Adrenal gland (tissue), 19 donors: ENCODE measurements at places on chromosomes 1 and 21. TPM values are rescaled to one million over a fixed set of nuclear protein-coding genes. Genes with fewer than 3 reads are reported as not detected.
A peak's percentile ranks its signal among the peaks of the same experiment; 100 is the strongest.

DNA sequence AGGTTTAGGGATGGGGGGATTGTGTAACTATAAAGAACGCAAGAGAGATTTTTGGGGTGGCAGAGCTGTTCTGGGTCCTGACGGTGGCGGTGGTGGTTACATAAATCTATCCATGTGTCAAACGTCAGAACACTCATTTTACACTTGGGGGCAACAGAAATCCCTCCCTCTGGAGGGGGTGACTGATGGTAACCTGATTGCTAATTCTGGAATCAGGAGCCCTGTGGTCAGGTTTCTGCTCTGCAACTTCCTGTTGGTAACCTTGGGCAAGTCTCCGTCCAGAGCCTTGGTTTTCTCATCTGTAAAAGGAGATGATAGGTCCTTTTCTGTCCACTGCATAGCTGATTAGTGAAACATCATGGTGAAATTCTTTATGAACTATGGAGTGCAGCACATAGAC is 40.9 kb downstream of the ALPL start:
- H3K4me3 ChIP-seq = no peak overlapping the region
- H3K27me3 ChIP-seq = no peaks in the 10 kb centered on the region
- no peak overlapping the region for H3K27ac ChIP-seq
- no peaks in the 10 kb centered on the region for H3K36me3 ChIP-seq
- peaks cover 36% of the 10 kb centered on the region for H3K4me1 ChIP-seq

- DNase-seq = no peak
- H3K36me3 ChIP-seq = no peaks in the 10 kb centered on the region
- no peaks in the 10 kb centered on the region for H3K4me1 ChIP-seq
These were observed 366.1 kb upstream of the DAB1 start for GRCh38 chr1:57789936-57790335.

DNA sequence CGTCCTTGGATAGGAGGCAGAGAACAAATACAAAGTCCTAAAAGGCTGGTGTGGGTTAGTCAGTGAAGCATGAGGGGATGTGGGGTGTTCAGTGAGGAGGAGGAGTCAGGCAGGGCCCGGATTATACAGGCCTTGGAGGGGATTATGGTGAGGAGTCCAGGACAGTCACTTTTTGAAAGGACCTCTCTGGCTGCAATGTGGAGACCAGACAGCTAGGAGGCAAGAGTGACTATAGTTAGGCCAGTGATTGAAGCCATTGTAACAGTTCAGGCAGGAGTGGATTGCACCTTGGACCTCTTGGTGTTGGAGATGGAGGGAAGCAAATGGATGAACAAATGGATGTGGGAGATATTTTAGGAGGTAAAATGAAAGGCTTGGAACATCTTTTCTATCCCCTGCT is 115.8 kb downstream of the C1orf94 start:
- H3K4me1 ChIP-seq = no peaks in the 10 kb centered on the region
- H3K27ac ChIP-seq = no peak overlapping the region
- H3K36me3 ChIP-seq = no peaks in the 10 kb centered on the region
- DNase-seq = no peak
- no peak overlapping the region for H3K4me3 ChIP-seq

DNA sequence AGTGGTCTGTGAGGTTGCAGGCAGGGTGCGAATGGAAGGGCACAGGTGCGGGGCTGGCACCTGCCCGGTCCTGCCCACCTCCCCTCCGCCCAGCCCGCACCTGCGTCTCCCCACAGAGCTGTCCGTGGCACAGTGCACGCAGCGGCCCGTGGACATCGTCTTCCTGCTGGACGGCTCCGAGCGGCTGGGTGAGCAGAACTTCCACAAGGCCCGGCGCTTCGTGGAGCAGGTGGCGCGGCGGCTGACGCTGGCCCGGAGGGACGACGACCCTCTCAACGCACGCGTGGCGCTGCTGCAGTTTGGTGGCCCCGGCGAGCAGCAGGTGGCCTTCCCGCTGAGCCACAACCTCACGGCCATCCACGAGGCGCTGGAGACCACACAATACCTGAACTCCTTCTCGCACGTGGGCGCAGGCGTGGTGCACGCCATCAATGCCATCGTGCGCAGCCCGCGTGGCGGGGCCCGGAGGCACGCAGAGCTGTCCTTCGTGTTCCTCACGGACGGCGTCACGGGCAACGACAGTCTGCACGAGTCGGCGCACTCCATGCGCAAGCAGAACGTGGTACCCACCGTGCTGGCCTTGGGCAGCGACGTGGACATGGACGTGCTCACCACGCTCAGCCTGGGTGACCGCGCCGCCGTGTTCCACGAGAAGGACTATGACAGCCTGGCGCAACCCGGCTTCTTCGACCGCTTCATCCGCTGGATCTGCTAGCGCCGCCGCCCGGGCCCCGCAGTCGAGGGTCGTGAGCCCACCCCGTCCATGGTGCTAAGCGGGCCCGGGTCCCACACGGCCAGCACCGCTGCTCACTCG is 23.3 kb downstream of the FTCD start:
- no peak overlapping the region for H3K27ac ChIP-seq
- no peak overlapping the region for H3K4me3 ChIP-seq
- no peaks in the 10 kb centered on the region for H3K27me3 ChIP-seq
- H3K4me1 ChIP-seq = no peaks in the 10 kb centered on the region

DNA sequence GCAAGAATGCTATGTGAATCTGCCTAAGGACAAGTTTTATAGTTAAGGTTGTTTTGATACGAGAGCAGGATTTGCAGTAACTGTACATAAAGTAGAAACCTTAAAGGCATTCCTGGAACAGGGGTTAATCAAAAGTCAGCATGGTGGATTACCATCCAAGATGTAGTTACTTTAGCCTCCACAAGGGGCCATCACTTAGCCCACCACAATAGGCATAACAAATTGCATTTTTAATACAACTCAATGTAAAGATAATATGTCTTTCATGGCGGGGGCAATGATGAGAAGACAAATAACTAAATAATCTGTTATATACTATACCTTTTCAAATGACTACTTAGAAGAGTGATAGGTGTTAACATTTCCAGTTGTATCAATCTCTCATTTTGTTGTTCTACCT is 611.2 kb upstream of the ADGRL4 start:
- DNase-seq = no peak
- H3K27ac ChIP-seq = no peak overlapping the region
- no peaks in the 10 kb centered on the region for H3K27me3 ChIP-seq
- no peaks in the 10 kb centered on the region for H3K4me1 ChIP-seq

GRCh38 chr1:68015369-68015768 is 35.1 kb downstream of the DIRAS3 start:
- H3K36me3 ChIP-seq = no peaks in the 10 kb centered on the region
- no peaks in the 10 kb centered on the region for H3K4me1 ChIP-seq
- no peak overlapping the region for H3K27ac ChIP-seq

DNA sequence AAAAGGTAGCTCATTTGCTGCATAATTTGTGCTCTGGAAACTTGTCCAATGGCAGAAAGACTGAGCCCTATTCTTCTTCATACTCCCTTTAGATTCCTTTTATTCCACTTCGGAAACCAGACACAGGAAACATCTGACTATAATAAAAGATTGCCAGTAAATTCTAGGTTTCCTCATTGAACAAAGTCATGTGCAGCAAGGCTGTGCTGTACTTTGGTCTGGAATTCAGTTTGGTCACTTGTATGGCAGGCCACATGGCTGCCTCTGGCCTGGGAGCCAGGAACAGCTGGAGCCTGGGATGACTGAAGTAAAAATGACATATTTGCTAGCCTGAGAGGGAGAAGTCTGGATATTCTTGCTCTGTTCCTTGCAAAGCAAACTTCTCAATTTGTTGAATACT is 79.6 kb downstream of the ST3GAL3 start:
- H3K4me3 ChIP-seq = no peak overlapping the region
- no peaks in the 10 kb centered on the region for H3K36me3 ChIP-seq
- H3K27ac ChIP-seq = no peak overlapping the region
- H3K4me1 ChIP-seq = peaks cover 15% of the 10 kb centered on the region
- no peaks in the 10 kb centered on the region for H3K27me3 ChIP-seq

GRCh38 chr1:44040418-44040817 is 9.2 kb upstream of the SLC6A9 start:
- H3K36me3 ChIP-seq = no peaks in the 10 kb centered on the region
- H3K27me3 ChIP-seq = no peaks in the 10 kb centered on the region
- H3K4me3 ChIP-seq = no peak overlapping the region
- peaks cover 22% of the 10 kb centered on the region for H3K4me1 ChIP-seq
- DNase-seq = no peak

GRCh38 chr1:66443793-66444192 is 90.2 kb upstream of the SGIP1 start:
- H3K36me3 ChIP-seq = no peaks in the 10 kb centered on the region
- no peaks in the 10 kb centered on the region for H3K4me1 ChIP-seq
- H3K27ac ChIP-seq = no peak overlapping the region
- no peak for DNase-seq
- H3K4me3 ChIP-seq = no peak overlapping the region

DNA sequence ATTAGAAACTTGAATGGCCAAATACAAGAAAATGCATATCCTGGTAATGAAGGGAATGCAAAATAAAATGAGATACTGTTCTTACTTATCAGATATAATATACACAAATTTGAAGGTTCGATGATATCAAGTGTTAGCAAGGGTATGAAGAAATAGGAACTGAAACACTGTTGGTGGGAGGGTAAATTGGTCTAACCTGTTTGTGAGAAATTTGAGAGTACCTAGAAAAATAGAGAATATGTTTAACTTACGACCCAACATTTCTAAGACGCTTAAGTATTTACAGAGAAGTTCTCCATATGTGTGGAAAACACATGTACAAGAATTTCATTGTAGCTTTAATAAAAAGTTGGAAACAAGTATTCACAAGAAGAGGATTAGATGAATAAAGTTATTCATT is 25.9 kb downstream of the ATG4C start:
- DNase-seq = no peak
- no peaks in the 10 kb centered on the region for H3K36me3 ChIP-seq
- H3K27ac ChIP-seq = no peak overlapping the region
- no peaks in the 10 kb centered on the region for H3K4me1 ChIP-seq

DNA sequence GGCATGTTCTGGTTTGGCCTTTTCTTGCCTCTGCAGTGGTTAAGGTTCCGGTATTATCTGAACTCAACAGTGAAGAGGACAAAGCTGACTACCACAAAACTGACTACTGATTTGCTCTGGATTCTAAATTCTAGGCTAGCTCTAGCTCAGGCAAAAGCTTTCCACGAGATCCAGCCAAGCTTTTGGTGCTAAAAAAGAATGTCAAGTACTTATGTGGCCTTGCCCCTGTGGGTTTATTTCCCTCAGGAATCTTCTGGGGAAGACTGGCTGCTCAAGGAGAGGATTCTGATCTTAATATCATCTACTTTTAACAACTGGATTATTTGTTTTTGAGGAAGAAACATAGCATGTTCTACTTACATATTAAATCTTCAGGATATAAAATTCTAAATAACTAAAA is 26.1 kb upstream of the MTMR11 start:
- no peaks in the 10 kb centered on the region for H3K27me3 ChIP-seq
- H3K4me3 ChIP-seq = no peak overlapping the region
- H3K4me1 ChIP-seq = peaks cover 20% of the 10 kb centered on the region
- H3K36me3 ChIP-seq = no peaks in the 10 kb centered on the region
- no peak for DNase-seq

GRCh38 chr1:207054491-207054890 is 1.4 kb downstream of the PFKFB2 start:
- H3K4me3 ChIP-seq = no peak overlapping the region
- peaks cover 31% of the 10 kb centered on the region for H3K4me1 ChIP-seq
- no peak overlapping the region for H3K27ac ChIP-seq
- no peaks in the 10 kb centered on the region for H3K36me3 ChIP-seq

DNA sequence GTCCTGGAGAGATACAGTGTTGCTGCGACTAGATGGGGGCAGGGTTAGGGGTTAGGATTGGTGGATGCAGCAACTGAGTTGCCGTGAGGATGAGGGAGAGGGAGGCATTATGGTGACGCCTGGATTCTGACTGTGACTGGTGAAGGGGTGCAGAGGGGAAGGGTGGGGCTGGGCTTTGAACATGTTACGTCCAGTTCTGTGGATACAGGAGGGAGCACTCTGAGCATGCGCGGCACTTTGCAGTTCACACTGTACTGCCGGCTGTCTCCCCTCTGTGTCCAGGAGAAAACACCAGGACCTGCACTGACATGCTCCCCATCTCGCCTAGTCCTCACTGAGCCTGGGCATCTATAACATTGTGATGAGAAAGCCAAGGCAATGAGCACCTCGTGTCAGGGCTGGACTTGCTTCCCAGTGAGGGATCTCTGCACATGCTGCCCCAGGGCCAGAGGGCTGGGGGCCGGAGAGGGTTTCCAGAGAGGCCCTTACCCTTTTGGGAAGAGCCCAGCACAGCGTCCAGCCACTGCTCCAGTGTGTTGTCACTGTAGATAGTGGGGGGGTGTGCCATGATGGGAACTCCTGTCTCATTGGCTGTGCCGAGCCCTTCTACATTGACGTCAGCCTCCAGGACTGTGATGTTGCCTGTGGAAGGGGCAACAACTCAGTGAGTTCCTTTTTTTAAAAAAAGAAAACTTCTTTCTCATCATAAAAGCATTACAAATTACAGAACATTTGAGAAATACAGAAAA is 7.6 kb downstream of the FAM151A start:
- no peak overlapping the region for H3K27ac ChIP-seq
- DNase-seq = no peak
- H3K27me3 ChIP-seq = no peaks in the 10 kb centered on the region
- no peaks in the 10 kb centered on the region for H3K36me3 ChIP-seq

- no peaks in the 10 kb centered on the region for H3K27me3 ChIP-seq
- no peaks in the 10 kb centered on the region for H3K36me3 ChIP-seq
- DNase-seq = peak; percentile 89
- H3K4me1 ChIP-seq = peaks cover 13% of the 10 kb centered on the region
- H3K4me3 ChIP-seq = no peak overlapping the region
These were observed 55.4 kb downstream of the ALPL start for GRCh38 chr1:21564521-21565095.

GRCh38 chr1:68129536-68130250 is 79.3 kb upstream of the DIRAS3 start:
- H3K4me3 ChIP-seq = no peak overlapping the region
- no peaks in the 10 kb centered on the region for H3K4me1 ChIP-seq
- no peak for DNase-seq
- no peak overlapping the region for H3K27ac ChIP-seq
- no peaks in the 10 kb centered on the region for H3K36me3 ChIP-seq
- H3K27me3 ChIP-seq = no peaks in the 10 kb centered on the region

DNA sequence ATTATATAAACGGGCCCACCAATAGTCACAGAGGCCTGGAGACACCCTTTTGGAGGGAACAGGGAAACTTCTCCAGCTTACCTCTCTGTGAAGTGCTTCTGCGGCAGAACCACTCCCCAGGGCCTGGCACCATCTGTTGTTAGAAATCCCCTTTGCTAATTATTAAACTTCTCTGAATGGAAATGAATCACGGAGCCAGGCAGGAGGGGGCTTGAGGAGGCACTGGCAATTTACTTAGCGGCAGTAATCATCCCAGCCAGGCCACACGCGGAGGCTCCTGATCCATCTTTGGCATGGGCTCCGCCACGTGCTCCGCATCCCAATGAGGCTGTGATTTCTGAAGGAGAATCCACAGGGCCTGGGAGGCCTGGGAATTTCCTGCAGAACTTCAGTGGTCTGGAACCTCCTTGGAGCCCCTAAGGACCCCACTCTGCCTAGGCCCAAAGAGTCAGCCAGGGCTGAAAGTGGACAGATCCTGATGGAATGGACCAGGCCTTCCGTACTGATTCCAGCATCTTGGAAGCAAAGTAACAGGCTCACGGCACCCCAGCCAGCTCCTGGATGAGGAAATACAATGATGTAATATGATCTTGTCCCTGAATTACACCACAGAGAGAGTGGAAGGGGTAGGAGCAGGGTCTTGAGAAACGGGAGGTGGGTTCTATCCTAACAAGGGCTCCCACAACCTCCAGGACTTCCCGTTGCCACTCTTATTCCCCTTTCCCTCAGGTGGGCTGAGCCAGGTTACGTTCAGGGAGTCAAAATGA is 62.3 kb downstream of the GRIK3 start:
- H3K4me3 ChIP-seq = no peak overlapping the region
- H3K4me1 ChIP-seq = no peaks in the 10 kb centered on the region
- no peak for DNase-seq
- H3K27ac ChIP-seq = no peak overlapping the region
- no peaks in the 10 kb centered on the region for H3K27me3 ChIP-seq

The TTC22 gene
- 2.0 TPM for total RNA-seq

The TMPRSS15 gene
- not detected for total RNA-seq
